Foreskin melanocyte (primary cell): ENCODE measurements at places on chromosomes 1 and 21.
A peak's percentile ranks its signal among the peaks of the same experiment; 100 is the strongest.

DNA sequence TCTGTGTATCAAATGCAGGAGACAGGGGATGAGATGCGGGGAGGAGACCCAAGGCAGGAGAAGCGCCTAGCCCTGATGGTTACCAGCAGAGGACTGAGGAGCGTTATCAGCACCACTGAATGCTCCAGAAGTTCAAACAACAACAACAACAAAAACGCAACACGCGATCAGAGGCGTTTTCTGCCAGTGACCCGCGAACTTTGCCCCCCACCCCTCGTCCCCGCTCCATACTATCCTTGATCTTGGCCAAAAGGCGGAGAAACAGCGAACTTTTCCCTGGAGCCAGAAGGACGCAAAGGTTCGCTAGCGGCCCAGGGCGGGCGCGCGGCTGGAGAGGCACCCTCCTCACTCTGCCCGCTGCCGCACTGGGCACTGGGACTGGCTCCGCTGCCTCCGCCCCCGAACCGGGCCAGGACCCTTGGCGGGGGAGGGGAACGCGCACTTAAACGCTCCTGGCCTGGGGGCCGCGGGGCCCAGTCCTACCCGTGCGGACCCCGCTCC lies 699 bp downstream of the ECHDC2 start:
- no peak for DNase-seq

DNA sequence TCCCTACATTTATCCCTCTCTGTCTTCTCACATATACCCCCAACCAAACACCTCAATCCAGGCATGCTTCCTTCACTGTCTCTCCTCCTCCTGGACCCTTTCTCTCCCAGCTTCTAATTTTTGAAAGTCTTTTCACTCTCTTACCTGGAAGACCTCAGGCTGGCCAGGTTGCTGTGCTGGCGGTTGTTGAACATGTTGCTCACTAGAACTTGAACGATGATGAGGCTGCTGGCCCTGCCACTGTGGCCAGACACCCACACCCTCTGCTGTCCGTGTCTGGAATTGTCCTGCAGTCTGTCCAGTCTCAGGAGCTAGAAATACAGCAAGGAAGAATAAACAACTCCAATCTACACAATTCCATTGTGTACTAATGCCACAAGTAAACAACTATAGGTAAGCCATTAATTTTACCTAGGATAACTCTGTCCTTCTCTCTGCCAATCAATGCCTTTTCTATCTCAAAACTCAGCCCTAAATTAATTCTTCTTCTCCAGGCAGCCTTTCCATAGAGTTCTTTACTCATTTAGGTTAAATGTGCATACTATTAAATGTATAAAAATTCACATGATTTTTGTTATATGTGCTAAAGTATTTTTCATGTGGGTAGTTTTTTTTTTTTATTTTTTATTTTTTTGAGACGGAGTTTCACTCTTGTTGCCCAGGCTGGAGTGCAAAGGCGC lies 5.1 kb upstream of the CTSK start:
- DNase-seq = peak; percentile 49

DNA sequence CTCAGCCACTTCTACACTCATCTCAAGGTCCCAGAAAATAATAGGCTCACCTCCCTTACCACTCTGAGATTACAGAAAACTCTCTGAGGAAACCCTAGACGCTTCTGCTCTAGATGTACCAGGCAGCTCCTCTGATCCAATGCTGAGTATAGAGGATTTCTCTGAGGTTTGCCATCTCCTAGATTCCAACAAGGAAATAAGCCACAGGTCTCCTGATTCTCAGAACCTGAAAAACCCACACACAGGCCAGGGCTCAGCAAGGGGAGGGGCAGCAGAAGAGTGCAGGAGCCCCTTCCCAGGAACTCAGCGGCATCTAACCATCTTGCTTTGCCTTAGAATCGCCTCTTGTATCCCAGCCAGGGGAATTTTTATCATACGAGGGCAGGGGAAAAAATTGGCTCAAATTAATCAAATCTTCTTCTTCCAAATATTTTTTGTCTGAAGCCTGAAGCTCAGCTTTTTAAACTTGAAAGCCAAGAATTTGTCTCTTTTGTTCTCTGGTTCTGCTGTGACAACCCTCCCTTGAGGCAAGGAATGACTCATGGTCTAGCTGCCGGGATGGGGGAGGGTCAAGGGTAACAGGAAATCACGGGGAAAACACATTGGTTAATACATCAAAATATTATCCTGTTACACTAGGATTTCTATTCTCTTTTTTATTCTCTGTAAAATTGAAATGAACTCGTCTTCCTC lies 30.8 kb downstream of the GORAB start:
- peak; percentile 92 for DNase-seq

DNA sequence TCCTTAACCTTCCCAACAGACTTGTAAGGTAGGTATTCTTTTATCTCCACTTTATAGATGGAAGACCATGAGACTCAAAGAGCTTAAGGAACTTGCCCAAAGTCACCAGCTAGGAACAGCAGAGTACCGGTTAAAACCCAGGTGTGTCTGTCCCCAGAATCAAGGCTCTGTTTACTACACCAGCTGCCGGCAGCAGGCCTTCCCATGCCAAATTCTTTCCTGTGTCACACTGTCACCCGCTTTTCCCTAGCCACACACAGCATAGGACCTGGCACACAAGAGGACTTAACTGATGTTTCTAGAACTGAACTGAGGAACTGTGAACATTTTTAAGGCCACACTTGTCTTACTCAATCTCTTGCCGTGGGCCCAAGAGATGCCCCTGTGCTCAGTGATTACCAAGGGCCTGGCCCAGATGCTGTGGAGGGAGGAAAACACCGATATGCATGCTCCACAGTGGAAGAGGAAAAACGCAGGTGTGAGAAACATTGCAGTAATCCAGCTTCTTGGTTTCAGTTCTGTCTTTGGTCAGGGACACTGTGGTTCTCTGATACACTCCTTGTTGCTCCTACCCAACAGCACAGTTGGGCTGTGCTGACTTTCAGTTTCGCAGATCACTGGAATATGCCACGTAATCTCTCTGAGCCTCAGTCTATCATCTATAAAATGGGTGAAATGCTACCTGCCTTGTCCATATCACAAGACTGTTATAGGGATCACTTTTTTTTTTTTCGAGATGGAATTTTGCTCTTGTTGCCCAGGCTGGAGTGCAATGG lies 13.9 kb upstream of the LY9 start:
- DNase-seq = no peak

DNA sequence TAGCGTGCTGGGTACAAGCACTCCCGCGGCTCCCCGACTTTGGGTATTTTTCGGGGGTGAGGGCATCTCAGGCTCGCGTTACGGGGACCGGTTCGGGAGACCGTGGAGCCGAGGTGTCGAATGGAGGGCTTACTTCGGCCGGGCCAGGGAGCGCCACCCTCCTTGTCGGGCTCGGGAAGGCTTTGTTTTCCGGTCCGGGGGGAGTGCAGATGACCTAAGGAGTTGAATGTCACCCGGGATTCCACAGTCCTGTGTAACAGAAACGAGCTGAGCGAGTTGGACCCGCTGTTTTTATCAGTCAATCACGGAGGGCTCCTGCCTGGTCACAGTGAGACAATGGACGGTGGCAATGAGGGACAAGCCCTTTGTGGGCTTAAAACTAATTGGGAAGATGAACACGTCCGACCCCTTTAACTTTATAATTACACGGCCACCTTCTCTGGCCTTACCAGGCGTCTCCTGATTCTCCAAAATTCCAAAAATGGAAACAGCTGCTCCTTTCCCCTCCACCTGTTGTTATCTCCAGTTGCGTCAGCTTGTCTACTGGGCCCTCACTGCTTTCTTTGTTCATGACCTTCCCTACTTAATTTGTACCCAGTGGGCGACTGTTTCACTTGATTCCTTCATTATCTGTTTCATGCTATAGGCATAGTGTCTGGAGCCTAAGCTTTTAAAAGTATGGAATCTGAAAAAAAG lies 929 bp upstream of the TRIM45 start:
- DNase-seq = no peak

DNA sequence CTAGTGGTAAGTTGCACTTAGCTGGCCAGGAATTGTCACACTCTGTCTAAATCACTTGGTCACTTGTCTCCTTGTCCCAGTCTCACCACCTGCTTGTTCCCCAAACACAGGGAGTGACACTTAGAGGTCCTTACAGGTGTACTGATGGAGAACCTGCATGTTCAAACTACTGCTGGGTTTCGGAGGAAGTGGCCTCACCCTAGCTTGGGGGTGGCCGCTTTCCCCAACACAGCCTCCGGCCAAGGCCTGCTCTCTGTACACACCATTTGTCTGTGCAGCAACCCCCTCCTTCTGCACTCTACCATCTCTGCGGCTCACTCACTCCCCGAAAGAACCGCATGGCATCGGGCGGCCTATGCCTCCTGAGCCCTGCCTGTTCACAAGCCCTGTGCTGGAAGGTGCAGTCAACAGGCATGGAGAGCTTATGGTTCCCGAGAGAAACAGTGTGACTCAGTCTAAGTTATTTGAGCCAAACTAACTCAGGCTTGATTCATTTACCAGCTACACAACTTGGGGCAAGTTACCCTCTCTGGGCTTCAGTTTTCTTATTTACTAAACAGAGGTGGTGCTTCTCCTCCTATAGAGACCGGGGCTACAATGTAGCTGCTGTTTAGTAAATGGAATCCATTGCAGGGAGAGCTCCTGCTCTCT lies 10.5 kb upstream of the SPRR4 start:
- no peak for DNase-seq
